ENCODE measurements at places on chromosomes 3 and 15. TPM values are rescaled to one million over a fixed set of nuclear protein-coding genes. Genes with fewer than 3 reads are reported as not detected.

Gene CKMT1B
- total RNA-seq = 0.72 TPM

Gene PPIB
- total RNA-seq = 804 TPM

Gene NPAP1
- not detected for total RNA-seq

Gene TUSC7
- not detected for total RNA-seq

Gene MORF4L1
- 398 TPM for total RNA-seq

DNA sequence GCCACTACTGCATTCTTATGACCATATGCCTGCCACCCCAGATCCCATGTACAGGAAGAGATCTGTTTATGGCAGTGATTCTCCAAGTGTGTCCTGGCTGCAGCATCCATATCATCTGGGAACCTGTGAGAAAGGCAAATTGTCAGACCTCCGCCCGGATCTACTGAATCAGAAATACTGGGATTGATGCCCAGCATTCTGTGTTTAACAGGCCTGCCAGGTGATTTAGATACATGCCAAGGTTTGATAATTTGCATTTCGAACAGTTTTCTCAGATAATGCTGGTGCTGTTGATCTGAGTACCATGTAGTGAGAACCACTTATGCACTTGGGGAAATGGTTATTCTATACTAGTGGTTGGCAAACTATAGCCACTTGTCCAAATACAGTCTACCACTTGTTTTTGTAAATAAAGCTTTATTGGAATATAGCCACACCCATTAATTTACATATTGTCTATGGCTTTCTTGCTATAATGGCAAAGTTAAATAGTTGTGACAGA is 165.4 kb downstream of the SSR3 start:
- DNase-seq = peak; percentile 12

GRCh38 chr3:128073185-128073725 is 21.0 kb downstream of the SEC61A1 start:
- DNase-seq = no peak

GRCh38 chr3:12771236-12771635 is 12.2 kb upstream of the TMEM40 start:
- no peak for DNase-seq

DNA sequence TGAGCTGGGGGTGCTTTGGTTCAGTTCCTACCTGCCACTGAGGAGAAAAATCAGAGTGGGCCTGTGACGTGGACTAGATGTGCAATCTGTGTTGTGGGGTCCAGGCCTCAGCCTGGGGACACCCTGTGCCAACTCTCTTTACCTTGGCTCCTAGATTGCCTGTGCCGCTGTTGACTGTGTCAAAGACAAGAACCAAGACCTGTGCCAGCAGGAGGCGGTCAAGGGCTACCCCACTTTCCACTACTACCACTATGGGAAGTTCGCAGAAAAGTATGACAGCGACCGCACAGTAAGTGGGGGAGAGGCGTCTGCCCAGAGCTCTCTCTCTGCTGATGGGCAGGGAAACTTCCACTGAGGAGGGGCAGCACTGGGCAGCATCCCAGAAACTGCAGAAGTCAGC is 40.6 kb upstream of the SEC22A start:
- DNase-seq = no peak

DNA sequence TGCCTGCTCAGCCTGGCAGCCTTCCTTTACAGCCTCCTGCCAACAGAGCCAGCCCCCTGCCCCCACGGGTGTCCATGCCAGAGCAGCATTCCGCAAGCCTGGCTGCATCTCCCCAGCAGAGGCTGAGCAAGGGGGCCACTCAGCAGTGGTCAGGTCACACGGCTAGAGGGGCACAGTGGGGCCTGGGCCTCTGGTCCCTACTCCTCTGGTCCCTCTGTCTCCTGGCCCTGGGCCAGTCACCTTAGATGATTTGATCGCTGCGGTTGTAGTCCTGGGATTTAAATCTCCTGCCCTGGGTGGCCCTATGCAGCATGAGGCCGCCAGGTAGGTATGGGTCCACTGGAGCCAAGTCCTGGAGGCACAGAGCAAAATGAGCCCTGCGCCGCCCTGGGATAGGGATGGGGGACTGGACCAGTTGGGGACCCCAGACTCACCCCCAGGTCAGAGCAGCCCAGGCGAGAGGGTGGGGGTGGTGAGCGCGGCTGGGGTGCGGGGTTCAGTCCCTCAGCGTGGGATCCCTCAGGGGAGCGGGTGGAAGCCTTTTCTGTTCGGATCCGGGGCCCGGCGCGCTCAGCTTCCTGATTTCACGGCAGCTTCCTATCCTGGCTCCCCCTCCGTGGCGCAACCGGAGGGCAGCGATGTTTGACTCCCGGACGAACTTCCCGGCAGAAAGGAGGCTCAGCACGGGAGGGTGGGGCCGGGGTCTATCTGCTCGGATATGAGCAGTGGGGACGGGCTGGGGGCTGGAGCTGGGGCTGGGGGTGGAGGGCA is at the start of gene ZBTB47:
Gene ZBTB47, plus strand, starts transcription at position 138 of the 771 bp plus-strand sequence. CDS start 4,659 bp downstream, outside the sequence.
- DNase-seq = no peak

All from astrocyte (in vitro differentiated cells and primary cell).